ENCODE measurements at places on chromosomes 6 and 20.

DNA sequence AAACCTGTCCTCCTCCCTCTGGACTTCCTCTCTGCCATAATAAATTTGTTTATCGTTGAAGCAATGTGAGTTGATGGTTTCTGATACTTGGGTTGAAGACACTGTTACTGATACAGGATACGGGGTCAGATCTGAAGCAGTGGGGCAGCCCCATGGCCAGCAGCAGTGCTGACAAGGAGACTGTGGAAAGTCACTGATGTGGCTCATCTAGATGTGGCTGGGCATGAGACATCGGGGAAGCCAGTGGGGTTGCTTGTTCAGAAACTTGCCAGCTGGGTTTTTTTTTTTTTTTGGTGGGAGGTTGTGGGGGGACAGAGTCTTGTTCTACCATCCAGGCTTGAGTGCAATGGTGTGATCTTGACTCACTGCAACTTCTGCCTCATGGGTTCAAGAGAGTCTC, 2.6 kb upstream of the BPI start:
- no peak for DNase-seq

GRCh38 chr20:62532921-62533320, 57.1 kb upstream of the GATA5 start:
- no peak for DNase-seq

- peak; percentile 37 for DNase-seq
These were observed 332 bp downstream of the GRIK2 start for GRCh38 chr6:101393829-101394251.

- DNase-seq, result no peak
These were observed 4.9 kb downstream of the FOXC1 start for GRCh38 chr6:1614448-1615150.

DNA sequence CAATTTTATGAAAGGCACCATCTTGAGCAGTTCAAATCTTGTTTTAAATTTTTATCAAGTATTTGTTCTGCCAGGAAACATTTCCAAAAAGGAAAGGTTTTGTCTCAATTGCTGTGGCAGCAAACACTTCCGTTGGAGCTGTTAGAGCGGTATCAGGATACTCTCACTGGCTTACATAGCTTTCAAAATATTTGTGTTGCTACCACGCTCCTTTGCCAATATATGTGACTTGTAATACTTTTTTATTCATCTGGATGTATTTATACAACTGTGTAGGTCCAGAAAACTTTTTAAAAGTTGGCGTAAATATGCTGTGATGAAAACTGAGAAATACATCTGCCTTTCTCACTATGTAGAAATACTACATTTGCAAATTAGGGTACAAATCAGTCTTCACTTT, 37.8 kb upstream of the NHSL1 start:
- peak; percentile 49 for DNase-seq

GRCh38 chr20:11520596-11520995, 397.1 kb upstream of the BTBD3 start:
- no peak for DNase-seq

GRCh38 chr6:168741942-168742782, 301.2 kb downstream of the SMOC2 start:
- DNase-seq, result no peak

DNA sequence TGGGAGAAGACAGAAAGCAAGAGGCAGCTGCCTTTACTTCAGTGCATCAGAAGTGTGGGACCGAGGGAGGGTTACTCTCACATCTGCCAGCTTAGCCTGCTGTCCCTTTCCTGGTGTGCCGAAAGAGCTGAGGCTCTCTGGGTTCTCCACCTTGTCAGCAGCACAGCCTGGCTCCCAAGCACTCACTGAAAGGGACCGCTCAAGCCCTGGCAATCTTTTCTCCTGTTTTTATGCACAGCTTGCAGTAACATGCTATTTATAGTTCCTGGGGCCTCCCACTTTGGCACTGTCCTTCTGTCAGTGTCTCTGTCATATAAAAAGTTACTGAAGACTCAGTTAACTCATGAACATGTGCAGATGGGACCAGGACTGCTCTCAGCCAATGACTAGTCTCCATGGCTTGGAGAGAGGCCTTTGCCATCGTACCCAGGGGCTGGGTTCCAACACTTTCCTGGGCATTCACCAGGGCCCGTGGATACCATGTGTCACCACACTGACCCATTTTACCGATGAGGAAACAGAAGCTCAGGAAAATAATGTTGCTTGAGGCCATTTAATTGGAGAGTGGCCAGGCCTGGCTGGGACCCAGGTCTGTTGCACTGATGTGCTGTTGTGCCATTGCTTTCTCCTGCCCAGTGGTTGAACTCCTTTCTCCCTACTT, 46.2 kb downstream of the PANK2 start:
- peak; percentile 40 for DNase-seq

DNA sequence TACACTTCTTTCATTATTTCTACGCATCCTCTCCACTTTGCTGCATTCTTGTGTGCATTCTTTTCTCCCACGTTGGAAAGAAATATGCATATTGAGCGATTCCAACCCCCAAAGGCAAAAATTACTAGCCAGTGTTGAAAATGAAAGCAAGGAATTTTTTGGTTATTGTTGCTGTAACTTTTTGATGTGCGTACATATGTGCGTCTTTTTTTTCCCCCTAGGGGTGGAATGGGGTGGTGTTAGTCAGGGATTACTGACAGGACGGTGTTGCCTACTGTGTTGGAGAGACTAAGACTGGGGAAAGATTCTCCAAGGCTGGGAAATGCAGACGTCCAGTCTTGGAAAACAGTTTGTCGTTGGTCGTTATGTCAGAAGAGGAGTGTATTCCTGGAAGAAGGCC, 44.2 kb upstream of the ESR1 start:
- DNase-seq, result peak; percentile 33

DNA sequence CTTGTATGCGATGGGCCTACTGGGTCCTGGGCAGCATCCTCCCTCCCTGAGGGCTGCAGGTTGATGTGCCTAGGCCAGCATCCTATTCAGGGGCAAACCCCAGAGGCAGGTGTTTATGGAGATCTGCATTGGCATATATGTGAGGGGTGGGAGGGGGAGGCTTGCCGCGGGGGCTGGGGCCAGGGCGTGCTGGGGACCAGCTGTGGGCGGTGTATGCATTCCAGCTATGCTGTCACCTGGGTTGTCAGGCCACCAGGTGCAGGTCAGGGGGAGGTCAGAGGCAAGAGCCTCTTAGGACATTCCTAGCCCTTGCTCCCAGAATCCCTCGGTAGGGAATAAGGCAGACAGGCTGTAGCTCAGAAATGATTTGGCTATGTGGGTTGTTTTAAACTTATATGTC, 11.9 kb downstream of the FOXA2 start:
- DNase-seq, result no peak

GRCh38 chr6:33665957-33666356, 44.8 kb downstream of the ITPR3 start:
- DNase-seq, result no peak

- no peak for DNase-seq
These were observed 194.0 kb downstream of the EYA4 start for GRCh38 chr6:133435065-133435728.

GRCh38 chr20:42945234-42945994, 244.3 kb downstream of the PTPRT start:
- DNase-seq, result no peak

DNA sequence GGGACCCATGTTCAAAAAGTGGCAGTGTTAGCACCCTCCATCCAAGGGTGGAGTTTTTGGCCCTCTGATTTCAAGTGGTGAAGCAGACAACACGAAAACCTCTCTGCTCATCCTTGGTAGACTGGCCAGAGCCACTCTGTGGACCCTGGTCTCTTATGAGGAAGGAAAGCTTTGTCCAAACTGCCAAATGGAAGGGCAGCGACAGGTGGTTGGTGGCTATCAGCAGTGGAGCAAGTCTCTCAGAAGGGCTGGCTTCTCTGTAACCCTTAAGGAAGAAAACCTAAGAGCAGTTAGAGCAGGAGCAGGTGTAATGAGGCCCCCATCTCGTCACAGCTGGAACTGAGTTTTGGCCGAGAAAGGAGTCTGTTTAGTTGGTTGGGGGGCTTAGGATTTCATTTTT, 155.8 kb downstream of the SLC16A10 start:
- no peak for DNase-seq

DNA sequence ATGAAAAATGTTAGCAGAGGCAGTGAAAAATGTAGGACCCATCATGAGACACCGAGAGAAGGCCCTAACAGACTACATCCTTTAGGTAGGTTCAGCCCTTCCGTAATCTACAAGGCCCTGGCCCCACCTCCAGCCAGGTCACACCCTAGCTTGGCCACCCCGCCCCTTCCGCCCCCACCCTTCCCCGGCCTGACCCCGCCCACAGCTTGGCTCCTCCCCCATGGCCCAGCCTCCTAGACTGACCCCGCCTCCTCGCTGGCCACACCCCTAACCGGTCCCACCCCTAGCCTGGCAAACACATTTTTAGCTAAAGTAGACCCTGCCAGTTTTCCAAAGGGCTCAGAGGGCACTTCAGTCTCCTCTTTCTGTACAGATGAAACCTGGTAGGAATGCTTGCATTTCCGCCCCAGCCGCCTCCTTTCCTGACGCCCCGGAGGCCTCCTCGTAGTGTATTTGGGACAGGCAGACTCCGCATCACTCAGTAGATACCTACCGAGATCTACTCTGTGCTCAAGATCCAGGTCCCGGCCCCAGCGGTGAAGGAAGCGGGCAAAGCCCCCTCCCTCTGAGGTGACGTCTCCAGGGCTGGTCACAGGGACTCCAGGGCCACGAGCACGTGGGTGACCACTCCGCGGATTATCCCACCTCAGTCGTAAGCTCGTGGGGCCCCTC, 443.5 kb downstream of the PREX1 start:
- no peak for DNase-seq

DNA sequence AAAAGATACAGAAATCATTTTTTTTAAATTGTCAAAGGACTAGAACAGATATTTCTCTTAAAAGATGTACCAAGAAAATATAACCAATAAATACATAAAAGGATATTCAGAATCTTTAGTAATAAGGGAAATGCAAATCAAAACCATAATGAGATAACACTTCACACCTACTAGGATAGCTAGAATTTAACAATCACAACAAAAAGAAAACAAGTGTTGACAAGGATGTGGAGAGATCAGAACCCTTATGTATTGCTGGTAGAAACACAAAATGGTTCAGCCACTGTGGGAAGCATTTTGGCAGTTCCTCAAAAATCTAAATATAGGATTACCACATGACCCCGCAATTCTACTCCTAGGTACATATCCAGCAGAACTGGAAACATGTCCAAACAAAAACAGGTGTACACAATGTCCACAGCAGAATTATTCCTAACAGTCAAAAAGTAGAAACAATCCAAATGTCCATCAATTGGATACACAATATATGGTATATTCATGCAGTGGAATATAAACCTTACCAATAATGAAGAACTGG, 211.0 kb downstream of the LRFN2 start:
- DNase-seq, result no peak

- DNase-seq, result no peak
These were observed 122.4 kb downstream of the MAP3K7 start for GRCh38 chr6:90464507-90464906.

DNA sequence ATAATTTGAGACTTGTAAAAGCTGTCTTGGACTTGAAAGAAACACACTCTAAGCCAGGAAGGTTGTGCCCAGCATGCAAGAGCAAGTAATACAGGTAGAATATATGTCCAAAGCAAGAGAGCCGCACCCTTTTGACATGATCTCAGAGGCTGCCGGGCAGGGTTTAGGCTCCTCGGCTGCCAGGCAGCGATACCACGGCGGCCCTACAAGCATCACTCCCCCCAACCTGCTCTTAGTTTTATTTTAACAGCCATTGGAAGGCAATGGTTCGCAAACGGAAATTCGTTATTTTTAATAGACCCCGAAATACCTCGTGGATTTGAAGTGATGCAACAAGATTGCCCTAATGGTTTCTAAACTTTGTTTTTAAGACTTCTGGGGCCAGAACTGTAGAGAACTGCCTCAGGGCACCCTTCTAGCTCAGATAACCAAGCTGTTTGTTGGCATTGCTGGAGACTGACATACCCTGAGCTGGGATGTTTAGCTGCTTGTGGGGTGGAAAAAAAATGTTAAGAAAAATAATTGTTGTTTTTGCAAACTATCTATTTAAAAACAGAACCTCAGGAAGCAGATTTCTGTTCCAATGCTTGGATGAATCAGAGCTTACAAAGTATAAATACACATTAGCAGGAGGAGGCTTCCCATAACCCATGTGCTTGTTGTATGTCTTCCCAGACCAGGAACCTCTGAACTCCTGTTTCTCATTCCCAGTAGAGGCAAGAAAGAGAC, 39.0 kb downstream of the JAG1 start:
- DNase-seq, result peak; percentile 73
